Sigmoid colon (tissue), 7 donors: ENCODE measurements at places on chromosomes 13 and 19.

DNA sequence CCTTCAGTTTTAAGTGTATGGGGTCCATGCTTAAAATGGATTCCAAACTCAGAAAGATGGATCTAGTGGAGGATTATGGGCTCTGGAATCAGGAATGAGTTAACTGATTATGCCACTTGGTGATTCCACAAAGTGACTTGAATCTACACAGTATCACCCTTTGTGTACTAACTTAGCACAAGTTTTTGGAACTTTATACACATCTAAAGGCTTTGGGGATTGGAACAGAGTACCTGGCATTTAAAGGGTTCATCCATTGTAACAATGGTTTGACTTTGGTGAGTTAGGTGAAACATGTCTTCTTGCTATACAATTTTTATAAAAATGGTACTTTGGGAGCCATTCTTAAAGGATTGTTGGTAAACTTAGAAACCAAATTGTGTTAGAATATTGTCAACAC, 1.1 kb downstream of the RPL21 start:
- H3K27ac ChIP-seq = peak overlapping the region; percentile 88
- peaks cover 38% of the 10 kb centered on the region for H3K36me3 ChIP-seq
- H3K27me3 ChIP-seq = no peaks in the 10 kb centered on the region
- no peak for DNase-seq
- H3K4me1 ChIP-seq = peaks cover 37% of the 10 kb centered on the region
- peak overlapping the region; percentile 68 for H3K4me3 ChIP-seq

DNA sequence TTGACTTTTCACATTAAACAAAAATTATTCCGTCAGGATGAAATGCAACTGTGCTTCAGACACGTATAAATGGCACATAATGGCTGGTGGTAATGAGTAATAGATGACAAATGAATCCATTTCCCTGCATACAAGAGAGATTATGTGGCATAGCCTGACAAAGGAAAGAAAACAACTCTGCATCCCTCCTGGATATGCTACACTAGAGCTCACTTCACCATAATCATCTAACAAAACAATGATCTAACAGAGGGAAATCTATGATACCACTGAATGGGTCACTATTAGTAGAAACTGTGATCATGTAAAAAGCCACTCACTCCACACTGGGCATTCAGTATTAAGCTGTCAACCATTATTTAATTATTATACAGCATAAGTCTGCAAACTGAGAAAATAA, 1498.4 kb downstream of the EFNB2 start:
- no peaks in the 10 kb centered on the region for H3K36me3 ChIP-seq
- H3K27ac ChIP-seq = no peak overlapping the region
- no peaks in the 10 kb centered on the region for H3K4me1 ChIP-seq
- DNase-seq = no peak
- no peaks in the 10 kb centered on the region for H3K27me3 ChIP-seq
- no peak overlapping the region for H3K4me3 ChIP-seq

DNA sequence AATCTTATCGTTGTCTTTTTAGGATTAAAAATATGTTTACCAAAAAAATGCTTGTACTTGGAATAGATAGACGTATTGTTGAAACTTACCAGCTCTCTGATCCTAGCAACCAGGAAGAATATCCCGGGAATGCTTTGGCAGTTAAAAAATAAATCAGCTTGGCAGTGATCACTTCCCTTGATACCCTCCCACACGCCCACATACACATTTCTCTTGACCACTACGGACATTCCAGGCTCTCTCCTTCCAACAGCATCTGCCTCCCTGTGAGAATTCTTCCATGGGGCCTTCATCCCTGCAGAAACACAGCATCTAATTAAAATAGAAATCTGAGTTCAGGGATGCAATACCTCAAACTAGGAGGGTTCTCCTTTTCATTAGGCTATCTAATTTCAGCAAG, 57.9 kb downstream of the THSD1 start:
- no peaks in the 10 kb centered on the region for H3K36me3 ChIP-seq
- H3K4me1 ChIP-seq = no peaks in the 10 kb centered on the region
- no peak overlapping the region for H3K4me3 ChIP-seq

GRCh38 chr19:7295912-7296536, 1.8 kb upstream of the INSR start:
- no peak overlapping the region for H3K27ac ChIP-seq
- no peaks in the 10 kb centered on the region for H3K27me3 ChIP-seq
- peaks cover 12% of the 10 kb centered on the region for H3K4me1 ChIP-seq

GRCh38 chr13:86862137-86862536, 809.0 kb upstream of the SLITRK5 start:
- H3K4me1 ChIP-seq = no peaks in the 10 kb centered on the region
- H3K36me3 ChIP-seq = no peaks in the 10 kb centered on the region
- H3K27me3 ChIP-seq = no peaks in the 10 kb centered on the region
- no peak overlapping the region for H3K4me3 ChIP-seq

DNA sequence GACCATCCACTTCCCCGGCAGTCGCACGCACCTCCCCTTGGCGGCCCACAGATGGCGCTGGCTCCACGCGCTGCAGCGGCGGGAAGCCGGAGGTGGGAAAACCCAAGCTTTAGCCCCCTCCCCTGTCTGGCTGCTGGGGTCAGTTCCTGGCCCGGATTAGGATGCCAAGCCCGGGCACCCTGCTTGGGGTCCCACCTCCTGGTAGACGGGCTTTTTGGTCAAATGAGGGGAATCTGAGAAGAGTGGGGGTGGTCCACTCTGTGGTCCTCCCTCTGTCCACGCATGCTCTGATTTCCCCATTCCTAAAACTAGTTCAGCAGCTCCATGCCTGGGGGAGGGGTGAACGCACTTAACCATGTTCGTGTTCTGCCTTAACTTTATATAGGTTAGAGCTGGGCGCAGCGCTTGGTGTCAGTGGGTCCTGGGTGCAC, 8.1 kb upstream of the ADGRE2 start:
- H3K27ac ChIP-seq = no peak overlapping the region
- no peak for DNase-seq
- H3K27me3 ChIP-seq = peaks cover 4% of the 10 kb centered on the region
- H3K36me3 ChIP-seq = no peaks in the 10 kb centered on the region

DNA sequence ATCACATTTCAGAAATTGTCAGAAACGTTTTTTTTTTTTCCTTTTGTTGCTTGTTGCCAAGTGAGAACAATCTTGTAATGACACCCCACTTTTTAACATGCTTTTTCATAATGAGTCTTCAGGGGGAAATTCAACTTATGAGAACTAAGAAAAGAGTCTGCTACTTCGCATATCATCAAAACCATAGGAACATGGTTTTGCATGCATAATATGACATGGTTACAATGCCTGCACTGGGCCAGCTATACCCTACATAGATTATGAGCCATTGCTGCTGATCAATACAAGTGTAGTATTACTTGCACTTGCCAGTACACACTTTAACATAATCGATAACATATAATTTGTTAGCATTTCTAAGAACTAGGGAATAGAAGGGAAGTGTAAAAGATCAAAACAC, 191.0 kb upstream of the NBEA start:
- H3K27me3 ChIP-seq = no peaks in the 10 kb centered on the region
- H3K4me3 ChIP-seq = no peak overlapping the region
- no peak overlapping the region for H3K27ac ChIP-seq
- H3K4me1 ChIP-seq = no peaks in the 10 kb centered on the region

DNA sequence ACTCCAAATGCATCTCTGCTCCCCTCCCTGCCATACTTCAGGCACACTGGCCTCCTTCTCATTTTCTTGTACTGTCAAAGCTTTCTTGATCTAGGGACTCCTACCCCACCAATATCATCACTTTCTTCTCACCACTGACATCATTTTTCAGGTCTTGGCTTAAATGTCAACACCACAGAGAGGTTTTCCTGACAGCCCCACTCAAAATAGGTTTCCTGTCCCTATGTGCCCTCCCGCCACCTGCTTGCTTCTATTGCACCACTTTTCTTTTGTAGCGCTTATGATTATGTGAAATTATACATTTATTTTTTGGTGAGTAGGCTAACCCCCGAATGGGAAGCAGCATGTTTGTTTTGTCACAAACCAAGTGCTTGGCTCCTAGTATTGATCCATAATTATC, 164.6 kb downstream of the NDFIP2 start:
- H3K4me1 ChIP-seq = no peaks in the 10 kb centered on the region
- H3K27me3 ChIP-seq = no peaks in the 10 kb centered on the region
- H3K4me3 ChIP-seq = no peak overlapping the region
- DNase-seq = no peak
- H3K36me3 ChIP-seq = no peaks in the 10 kb centered on the region
- no peak overlapping the region for H3K27ac ChIP-seq

DNA sequence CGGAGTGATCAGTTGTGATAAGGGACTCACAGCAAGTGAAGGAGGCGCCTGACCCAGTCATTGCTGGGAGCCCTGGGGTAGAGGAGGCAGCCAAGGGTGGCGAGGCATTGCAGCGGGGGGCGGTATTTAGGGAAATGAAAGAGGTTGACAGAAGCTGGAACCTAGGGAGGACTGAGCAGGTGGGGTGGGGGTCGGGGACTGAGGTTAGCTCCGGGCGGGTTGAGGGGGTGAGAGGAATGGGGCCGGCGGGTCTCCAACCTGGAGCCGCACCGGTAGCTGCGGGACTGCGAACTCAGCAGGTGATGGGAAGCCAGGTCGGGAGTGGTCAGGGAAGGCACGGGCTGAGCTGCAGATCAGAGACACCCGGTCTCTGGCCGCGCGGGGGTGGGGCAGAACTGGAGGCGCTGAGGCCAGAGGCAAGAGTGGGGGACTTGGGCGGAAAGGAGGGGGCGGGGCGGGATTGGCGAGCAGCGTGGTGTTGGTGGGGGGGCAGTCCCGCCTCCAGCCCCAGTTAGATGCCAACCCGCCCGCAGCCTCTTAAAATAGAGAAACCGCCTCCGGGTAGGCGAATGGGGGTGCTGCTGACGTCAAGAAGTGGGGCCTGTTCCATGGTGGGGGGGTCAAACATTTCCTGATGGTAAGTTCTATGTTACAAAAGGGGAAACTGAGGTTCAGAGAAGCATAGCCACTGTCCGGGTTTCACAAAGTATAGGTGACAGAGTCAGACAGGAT, 1.5 kb downstream of the MAST3 start:
- no peaks in the 10 kb centered on the region for H3K36me3 ChIP-seq
- no peak overlapping the region for H3K27ac ChIP-seq
- no peak overlapping the region for H3K4me3 ChIP-seq
- peaks cover 7% of the 10 kb centered on the region for H3K27me3 ChIP-seq
- DNase-seq = no peak

DNA sequence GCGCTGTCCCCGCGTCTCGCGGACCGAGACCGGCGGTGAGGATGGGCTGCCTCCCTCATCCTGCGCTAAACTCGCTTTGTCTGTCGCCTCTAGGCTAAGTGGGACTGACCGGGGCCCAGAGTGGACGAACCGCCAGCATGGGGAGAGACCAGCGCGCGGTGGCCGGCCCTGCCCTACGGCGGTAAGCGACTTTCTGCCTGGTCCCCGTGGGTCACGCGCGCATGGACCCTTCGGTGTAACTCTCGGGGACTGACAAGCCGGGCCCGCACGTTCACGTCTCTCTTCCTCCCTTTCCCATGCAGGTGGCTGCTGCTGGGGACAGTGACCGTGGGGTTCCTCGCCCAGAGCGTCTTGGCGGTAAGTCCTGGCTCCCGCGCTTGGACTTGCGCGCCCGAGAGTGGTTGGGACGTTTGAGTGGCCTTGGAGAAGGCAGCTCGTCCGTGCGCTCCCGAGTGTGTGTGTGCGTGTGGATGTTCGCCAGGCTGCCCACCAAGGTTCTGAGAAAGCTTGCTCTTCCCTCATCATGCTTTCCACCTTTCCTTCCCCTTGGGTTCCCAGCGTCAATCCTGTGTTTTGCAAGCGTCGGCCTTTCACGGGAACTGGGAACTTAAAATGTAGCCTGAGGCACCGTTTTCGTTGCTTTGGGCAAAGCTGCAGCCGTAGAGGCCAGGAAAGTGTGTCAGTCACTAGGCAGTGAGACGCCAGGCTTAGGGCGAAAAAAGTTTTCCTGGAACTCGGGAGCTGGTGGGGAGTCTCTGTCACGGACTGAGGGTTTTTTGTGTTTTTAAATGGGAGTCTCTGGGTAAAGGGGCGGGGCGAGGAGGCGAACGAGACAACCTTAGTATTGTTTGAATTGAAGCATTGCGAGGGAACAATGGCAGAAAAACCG, 927 bp downstream of the COL4A2 start:
- DNase-seq = peak; percentile 85
- peak overlapping the region; percentile 99 for H3K4me3 ChIP-seq
- H3K27me3 ChIP-seq = no peaks in the 10 kb centered on the region
- H3K36me3 ChIP-seq = no peaks in the 10 kb centered on the region

DNA sequence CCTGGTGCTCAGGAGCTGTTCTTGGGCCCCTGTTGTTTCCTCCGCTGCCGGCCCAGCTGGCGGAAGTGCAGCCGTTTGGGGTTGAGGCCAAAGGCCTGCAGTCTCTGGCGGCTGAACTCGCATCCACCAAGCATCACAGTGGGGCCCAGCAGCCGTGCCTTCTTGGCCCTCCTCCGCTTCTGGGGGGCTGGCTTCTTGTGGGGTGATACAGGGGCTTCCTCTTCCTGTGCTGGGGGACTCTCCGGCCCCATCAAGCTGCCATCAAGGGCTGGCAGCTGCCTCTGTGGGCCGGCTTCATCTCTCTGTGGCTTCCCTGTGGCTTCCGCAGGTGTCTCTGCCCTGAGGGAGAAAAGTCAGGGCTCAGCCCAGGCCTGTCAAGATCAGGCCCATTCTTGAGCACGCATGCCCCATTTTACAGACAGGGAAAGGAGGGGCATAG, 10.3 kb downstream of the ATG4D start:
- no peaks in the 10 kb centered on the region for H3K4me1 ChIP-seq
- no peaks in the 10 kb centered on the region for H3K27me3 ChIP-seq
- peaks cover 31% of the 10 kb centered on the region for H3K36me3 ChIP-seq
- no peak for DNase-seq

DNA sequence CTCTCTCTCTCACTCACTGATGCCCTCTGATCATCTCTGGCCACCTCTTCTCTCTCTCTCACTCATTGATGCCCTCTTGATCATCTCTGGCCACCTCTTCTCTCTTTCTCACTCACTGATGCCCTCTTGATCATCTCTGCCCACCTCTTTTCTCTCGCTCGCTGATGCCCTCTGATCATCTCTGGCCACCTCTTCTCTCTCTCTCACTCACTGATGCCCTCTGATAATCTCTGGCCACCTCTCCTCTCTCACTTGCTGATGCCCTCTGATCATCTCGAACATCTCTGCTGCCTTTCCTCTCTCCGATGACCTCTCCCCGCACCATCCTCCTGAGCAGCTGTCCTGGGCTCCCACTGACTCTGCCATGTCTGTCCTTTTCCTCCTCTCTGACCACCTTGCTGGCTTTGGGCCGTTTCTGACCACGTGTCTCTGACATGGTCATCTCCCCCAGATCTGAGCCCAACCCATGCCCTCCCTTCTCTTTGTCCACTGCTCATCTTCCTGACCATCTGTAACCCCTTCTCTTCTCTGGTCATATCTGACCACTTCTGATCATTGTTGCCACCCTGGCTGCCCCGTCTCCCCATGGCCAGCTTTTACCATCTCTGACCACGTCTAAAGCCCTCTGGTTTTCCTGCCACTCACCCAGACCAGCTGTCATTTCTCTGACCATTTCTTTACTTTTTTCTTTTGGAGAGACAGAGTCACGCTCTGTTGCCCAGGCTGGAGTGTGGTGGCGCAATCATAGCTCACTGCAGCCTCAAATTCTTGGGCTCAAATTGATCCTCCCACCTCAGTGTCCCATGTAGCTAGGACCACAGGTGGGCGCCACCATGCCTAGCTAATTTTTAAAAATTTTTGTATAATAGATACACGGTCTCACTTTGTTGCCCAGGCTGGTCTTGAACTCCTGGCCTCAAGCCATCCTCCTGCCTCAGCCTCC, 2.4 kb downstream of the LRFN3 start:
- H3K27ac ChIP-seq = no peak overlapping the region
- no peak overlapping the region for H3K4me3 ChIP-seq
- no peak for DNase-seq
